ENCODE measurements at places on chromosomes 2 and 18.

DNA sequence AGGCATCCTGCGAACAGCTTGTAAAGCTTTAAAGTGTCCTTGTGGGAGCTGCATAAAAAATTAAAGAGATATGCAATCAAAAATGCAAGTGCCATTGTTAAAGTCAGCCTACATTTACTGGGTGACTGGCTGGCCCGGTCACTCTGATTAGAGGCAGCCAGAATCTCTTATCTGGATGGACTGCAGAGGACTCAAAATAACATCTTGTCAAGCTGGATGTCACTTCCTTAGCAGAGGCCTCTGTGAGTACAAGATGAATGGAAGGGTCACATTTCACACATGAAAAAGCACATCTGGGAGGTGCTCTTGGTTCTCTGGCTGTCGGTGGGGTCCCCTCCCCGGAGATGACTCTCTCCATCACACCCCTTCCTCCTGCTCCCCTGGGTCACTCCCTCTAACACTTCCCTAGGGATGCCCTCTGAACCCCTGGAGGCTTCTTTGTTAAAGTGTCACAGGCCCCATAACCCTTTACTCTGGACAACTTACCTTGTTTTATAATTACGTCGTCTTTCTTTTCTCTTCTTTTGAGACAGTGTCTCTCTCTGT lies 122.1 kb downstream of the SH3BP4 start:
- no peak for DNase-seq

- DNase-seq = no peak
Observed at GRCh38 chr2:211248841-211249240, 692.4 kb downstream of the CPS1 start.

DNA sequence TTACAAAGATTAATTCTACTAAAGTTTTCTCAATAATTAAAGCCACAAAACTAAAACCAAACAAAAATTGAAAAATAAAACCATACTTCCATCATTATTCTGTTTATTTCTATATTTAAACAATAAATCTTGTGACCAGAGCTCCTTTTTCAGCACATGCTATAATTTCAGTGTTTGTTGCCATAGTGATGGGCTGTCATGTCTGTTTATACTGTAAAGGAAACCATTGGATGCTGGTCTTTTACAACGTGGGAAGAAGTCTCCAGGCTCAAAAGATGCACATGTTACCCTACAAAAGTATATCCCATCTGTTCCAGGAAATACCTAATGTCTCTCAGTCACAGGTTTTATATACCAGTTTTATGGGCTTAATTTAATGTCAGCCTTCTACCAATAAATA lies 100.1 kb upstream of the MC2R start:
- no peak for DNase-seq

DNA sequence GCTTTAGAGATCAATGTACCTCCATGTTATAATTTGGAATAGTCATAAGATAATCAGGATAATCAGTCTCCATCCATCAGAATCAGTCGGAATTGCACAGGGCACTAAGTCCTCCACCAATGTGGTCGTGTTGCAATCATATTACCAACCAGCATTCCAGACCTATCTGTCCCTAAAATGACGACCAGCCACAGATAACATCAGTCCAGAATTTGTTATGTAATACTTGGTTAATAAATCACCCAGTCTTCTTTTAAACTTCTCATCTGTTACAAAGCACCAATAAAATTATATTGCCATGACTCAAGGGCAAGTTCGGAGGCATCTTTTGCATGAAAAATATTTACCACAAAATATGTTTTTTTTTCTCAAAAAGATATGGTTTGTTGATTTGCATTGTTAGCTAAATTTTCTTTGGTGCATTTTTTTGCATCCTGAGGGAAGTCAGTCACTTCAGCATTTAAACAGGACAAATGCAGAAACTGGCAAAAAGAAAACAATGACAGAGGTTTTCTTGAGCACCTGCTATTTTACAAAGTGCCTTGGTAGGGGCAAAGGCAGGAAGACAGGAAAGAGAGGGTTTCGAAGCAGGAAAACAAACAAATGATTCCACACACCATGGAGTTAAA lies 29.3 kb downstream of the PIEZO2 start:
- DNase-seq = no peak

DNA sequence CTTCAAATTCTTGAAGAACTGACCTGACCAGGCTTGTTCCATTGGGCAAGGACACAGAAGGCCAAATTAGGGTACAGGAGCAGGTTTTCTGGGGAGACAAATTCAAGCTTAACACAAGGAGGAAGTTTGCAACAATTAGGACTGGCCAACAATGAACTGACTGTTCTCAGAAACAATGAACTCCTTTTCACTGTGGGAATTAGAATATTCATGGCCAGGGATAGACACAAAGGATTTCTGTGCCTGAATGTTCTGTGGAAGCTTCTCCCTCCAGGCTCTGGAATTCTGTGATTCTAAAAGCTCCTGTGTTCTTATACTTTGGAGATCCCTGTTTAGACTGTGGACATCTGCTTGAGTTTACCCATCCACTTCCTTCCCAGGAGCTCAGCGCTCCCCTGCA lies 15.2 kb downstream of the SMYD1 start:
- DNase-seq = no peak

- no peak for DNase-seq
Observed at GRCh38 chr2:200216310-200216709, 90.2 kb upstream of the SPATS2L start.

DNA sequence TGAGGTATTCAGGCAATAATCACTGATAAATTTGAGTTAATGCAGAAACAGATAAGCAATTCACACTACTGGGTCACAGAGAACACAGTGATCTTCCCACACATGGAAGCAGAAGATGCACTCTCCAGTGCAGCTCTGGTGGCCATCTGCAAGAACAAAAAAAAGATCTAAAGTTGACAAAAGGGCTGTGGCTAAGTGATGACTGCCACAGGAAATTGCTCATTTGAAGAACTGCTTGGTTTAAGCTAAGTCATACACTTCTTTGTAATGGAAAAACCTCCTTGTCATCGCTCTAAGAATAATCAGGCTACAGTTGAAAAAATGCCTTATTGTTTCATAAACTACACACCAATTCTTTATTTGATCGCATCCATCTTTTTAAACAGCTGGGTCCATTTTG lies 115.1 kb downstream of the DTNB start:
- DNase-seq = no peak

- DNase-seq = peak; percentile 37
Observed at GRCh38 chr2:121095257-121096080, 189.5 kb downstream of the TFCP2L1 start.

GRCh38 chr2:113282747-113283533 lies 4.2 kb upstream of the PAX8 start:
- no peak for DNase-seq

DNA sequence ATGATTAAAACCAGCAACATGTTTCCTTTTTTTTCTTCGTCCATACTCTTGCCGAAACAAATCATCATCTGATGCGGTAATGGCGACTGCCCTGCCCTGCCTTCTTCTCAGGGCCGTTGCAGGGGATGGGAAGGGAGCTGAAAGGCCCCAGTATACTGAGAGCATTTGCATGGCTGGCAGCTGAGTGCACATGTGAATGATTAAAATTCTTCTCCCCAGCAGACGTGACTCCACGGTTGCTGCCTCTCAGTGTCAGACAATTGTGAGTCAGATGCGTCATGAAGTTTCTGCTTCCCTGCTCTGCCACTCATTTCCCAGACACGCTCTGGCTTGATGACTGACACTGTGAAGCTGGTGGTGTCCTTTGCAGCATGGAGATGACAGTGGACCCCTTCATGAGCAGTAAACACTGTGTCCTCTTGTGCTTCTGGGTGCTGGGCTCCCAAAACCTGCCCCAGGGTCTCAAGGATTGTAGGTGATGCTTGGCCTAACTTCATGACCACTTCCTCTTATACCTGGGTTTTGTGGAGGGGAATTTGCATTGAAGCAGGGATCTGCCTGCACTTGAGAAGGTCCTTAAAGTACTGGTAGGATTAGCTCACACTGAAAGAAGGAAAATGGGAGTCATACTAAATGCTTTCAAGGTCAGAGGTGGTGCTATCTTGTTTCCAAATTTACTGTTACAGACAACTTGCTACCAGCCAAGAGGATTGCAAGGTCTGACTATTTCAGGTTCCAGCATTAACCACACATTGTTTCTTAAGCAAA lies 222.5 kb upstream of the COPS8 start:
- DNase-seq = no peak

GRCh38 chr2:239719791-239720360 lies 305.3 kb downstream of the NDUFA10 start:
- DNase-seq = no peak

- no peak for DNase-seq
Observed at GRCh38 chr2:36740061-36740460, 43.6 kb downstream of the VIT start.

- no peak for DNase-seq
Observed at GRCh38 chr2:226743915-226744314, 55.7 kb downstream of the IRS1 start.

GRCh38 chr2:191037351-191037750 lies 23.4 kb upstream of the STAT1 start:
- DNase-seq = no peak

- DNase-seq = no peak
Observed at GRCh38 chr18:8607776-8608742, 1.2 kb upstream of the RAB12 start.

DNA sequence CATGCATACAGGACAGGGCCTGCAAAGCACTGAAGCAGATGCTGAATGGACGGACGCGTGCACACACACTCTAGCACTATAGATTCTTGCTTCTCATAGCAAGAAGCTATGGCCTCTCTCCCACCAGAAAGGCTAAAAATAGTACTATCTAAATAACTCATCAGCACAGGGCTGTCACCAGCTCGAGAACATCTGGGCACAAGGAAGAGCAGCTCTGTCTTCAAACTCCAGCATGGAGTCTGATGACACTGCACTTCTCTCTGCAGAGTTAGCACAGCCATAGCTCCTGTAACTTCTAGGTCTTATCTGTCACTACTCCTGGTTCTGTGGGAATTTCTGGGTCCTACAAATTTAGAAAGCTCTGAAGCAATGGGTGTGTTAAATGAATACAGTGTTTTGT lies 123.5 kb downstream of the MYO5B start:
- no peak for DNase-seq
